ENCODE measurements at places on chromosomes 5 and 9.
A peak's percentile ranks its signal among the peaks of the same experiment; 100 is the strongest.

GRCh38 chr9:38419181-38419580 lies 5.1 kb downstream of the IGFBPL1 start:
- DNase-seq = no peak

GRCh38 chr9:136049491-136050265 lies 45.4 kb downstream of the NACC2 start:
- DNase-seq = no peak

- no peak for DNase-seq
Measured at GRCh38 chr5:74035521-74035937, 409.5 kb downstream of the ARHGEF28 start.

DNA sequence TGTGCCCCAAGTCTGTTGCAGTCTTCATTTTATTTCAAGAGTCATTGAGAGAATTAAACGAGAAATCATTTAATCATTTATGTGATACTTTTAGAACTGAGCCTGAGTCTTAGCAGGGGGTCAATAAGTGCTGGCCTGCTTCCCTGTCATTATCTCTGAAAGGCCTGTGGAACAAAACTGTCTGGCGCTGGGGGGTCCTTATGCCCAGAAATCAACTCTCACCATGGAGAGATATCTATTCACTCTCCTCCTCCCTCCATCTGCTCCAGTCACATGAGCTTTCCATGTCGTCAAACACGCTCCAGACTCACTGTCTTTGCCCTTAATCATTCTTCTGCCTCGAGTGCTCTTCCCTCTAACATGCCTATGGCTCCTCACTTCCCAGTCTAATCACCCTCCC lies 136.8 kb downstream of the ESM1 start:
- peak; percentile 9 for DNase-seq

GRCh38 chr5:36770125-36770524 lies 106.4 kb upstream of the NIPBL start:
- no peak for DNase-seq

DNA sequence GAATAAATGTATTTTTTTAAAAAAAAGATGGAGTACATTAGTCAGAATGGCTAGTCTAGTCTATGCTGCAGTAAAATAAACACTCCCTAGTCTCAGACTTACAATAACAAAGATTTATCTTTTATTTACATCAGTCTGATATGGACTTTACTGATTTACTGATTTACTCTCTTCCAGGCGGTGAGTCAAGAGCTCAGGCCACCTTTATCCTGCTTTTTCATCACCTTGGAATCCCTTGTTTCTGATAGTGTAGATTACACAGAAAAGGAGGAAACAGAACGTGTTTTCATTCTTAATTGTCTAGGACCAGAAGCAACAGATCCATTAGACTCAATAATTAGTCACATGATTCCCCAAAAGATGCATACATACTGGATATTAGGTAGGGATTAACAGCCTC lies 290.1 kb upstream of the TRPC7 start:
- no peak for DNase-seq

DNA sequence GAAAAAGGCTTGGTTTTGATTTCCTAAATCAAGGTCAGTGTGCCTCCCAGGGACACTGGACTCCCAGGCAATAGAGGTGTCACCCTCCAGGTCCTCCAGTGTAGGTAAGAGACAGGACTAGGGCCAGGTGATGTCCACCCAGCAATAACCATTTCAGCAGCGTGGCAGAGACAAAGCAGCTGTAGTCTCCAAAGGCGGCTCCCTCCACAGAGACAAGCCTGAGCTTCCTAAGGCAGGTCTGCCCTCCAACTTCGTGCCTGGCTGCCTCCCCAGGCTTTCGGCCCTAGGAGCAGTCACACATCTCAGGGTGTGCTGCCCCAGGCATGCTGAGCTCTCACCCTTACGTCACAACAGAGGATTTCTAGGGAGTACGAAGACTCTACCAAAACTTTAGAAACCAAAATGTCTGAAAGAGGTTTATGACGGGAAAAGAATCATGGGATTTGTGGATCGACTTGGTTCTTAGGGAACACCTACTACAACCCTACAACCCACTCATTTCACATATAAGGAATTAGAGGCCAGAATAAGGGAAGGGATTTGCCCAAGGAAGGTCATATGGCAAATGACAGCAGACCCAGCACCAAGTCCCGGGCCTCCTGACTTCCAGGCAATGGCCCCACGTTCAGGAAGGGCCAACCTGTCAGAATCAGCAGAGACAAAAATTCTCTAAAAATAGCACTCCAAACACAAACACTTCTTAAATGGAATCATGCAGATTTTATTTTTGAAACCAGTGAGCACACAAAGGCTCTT lies 105.5 kb downstream of the KLHL3 start:
- DNase-seq = no peak

- no peak for DNase-seq
Measured at GRCh38 chr5:154370119-154370518, 75.7 kb upstream of the SAP30L start.

- peak; percentile 24 for DNase-seq
Measured at GRCh38 chr5:157511651-157512644, 51.9 kb downstream of the NIPAL4 start.

DNA sequence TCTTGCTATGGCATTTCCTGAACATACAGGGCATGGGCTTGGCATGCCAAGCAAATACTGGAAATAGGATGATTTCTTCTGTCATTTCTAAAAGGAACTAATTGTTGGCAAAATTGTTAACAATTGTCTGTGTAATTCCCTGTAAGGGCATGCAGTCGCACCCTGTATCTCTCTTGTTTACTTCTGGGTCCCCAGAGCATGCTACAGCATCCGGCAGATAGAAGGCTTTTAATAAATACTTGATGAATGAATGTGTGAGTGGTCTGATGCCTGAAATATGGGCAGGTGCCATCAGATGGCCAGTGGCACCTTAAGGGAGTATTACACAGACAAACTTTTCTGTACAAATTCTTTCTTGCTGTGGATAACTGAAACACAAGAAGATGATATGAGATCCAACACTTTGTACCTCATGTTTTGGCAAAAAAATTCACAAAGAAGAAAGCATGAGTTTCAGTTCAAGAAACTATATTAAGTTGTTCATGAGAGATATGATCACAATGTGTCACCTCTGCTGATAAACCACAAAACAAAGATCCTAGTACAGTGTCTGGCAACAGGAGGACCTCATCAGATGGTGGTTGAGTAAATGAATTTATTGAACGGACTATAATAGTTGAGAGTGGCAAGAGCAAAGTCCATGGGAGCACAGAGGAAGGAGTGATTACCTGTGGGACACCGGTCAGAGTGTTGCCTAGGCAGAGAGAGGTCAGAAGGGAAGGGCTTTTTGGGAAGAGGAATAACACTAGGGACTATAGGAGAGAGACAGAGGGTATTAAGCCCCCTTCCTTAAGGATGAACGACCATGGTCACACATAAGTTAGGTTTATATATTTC lies 194.2 kb downstream of the ATP10B start:
- no peak for DNase-seq

DNA sequence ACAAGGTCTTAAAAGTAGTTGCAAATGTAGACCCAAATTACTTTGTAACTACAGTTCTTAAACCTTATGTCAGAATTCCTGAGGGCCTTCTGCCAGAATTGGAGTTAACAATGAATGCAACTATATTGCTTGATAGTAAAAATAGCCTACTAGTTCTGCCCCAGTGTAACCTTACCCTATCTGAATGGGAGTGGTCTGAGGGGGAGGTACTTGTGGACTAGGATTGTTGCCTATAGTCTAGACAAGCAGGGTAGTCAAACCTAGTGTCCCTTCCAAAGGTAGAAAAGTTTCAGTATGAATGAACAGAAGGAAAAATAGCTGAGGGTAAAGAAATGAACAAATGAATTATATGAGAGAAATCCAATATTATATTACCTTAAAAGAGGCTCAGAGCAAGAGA lies 242.2 kb downstream of the PJA2 start:
- DNase-seq = no peak

DNA sequence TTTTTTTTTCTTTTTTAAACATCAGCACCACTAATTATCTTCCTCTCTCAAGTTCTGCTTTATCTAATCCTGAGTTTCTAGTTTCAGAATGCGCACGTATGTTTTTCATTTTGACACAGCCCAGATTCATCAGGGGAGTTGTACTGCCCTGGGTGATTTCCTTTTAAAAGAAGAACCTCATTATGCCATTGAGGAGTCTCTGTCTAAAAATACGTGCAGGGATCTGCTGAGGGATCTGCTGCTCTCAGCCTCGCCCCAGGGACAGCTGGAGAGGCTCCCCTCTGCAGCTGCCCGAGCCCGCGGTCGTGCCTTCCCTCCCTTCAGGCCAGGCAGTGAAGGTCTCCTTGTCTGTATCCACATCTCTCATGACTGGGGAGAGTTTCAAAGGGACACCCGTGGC lies 273.1 kb downstream of the ARHGEF28 start:
- DNase-seq = no peak

DNA sequence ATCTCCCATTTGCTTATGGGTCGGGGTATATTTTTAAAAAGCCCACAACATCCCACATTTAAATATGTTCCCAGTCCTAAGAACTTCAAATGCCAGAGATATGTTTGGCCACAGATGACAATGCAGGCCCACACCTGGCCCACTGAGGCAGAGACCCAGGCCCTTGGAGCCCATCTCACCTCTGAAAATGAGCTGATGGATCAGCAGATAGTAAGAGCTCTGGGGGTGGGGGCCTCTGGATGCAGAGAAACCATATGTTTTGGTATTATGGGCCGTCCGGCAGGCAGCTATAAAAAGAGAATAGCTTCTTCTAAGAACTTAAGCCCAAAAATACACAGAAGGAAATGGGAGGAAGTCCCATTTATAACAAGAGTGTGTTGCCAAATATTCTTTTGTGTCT lies 256.0 kb downstream of the GRIA1 start:
- DNase-seq = no peak

DNA sequence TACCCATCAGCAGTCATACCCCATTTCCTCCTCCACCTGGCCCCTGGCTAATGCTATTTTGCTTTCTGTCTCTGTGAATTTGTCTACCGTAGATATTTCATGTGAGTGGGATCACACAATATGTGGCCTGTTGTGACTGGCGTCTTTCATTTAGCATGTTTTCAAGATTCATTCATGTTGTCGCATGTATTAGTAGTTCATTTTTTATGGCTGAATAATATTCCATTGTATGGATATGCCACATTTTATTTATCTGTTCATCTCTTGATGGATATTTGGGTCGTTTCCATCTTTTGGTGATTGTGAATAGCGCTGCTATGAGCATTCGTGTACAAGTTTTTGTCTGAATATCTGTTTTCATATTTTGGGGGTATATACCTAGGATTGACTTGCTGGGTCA lies 33.9 kb downstream of the PSD2 start:
- DNase-seq = no peak

- DNase-seq = no peak
Measured at GRCh38 chr5:72441094-72441723, 66.0 kb downstream of the ZNF366 start.

DNA sequence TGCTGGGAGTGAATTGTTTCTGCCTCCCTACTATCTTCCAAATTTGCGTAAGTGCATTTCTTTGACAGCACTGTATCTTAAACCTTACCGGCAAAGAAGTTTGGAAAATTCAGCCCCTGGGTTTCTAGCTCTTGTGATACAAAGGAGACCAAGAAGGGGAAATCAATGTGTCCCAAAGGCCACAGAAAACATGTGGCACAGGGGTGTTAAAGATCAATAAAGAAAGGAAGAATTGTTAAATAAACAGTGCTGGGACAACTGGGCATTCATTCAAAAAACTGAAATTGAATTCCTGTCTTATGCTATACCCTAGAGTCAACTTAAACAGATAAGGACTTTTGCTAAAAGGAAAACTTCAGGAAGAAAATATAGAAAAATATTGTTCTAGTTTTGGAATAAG lies 328.1 kb downstream of the MAN2A1 start:
- DNase-seq = no peak

- no peak for DNase-seq
Measured at GRCh38 chr5:174409070-174409469, 315.3 kb upstream of the MSX2 start.

DNA sequence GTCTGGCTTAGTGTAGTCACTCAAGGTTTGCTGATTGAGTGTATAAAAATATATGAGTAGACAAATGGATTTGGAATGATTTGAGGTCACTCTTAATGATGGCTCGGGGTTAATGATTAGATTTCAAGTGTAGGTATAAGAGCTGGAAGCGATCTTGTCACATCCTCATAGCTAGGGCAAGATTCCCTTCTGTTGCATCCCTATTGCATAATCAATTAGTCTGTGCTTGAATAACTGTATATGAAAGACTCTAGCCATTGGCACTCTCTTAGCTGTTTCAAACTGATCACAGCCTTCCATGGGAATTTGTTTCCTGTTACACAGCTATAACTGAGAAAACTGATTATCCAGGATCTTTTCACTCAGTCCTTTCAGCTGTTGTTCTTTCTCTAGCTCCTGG lies 811.6 kb downstream of the TLE4 start:
- DNase-seq = no peak

DNA sequence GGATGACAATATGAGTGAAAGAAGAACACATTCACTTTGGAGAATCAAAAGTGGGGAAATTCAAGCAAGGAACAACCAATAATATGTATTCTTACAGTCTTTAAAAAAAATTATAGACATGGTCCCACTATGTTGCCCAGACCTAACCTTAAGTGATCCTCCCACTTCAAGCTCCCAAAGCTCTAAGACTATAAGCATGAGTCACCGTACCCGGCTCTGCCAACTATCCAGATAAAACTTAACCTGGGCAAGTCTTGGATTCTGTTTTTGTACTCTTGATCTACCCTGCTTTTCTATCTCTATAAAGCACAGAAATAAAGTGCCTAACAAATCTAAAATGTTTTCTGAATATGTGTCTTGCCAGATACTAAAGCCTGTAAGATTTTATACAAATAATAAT lies 30.9 kb downstream of the CEMIP2 start:
- DNase-seq = no peak

GRCh38 chr9:112325127-112325526 lies 8.3 kb downstream of the PTBP3 start:
- no peak for DNase-seq

GRCh38 chr9:68974431-68974830 lies 39.5 kb downstream of the PRKACG start:
- DNase-seq = no peak

GRCh38 chr5:8954801-8955200 lies 591.1 kb downstream of the SEMA5A start:
- DNase-seq = no peak

- DNase-seq = no peak
Measured at GRCh38 chr9:87167161-87167560, 219.9 kb upstream of the GAS1 start.

DNA sequence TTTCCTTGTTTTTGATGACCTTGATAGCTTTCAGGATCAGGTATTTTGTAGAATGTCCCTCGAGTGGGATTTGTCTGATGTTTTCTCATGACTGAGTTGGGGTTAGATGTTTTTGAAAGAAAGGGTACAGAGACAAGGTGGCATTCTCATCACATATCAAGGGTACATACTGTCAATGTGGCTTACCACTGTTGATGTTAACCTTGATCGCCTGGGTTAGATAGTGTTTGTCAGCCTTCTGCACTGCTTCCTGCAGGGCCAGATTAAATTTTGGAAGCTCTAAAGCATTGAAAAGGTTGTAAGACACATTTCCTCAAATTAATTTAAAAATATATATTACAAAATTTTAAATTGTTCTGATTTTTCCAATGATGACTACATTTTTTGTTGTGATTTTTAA lies 287.4 kb upstream of the ACTBL2 start:
- DNase-seq = no peak

- no peak for DNase-seq
Measured at GRCh38 chr9:91056917-91057316, 255.3 kb downstream of the SYK start.

Measured in NCI-H2171 (cell line).